ENCODE measurements at places on chromosomes 5 and 9.

DNA sequence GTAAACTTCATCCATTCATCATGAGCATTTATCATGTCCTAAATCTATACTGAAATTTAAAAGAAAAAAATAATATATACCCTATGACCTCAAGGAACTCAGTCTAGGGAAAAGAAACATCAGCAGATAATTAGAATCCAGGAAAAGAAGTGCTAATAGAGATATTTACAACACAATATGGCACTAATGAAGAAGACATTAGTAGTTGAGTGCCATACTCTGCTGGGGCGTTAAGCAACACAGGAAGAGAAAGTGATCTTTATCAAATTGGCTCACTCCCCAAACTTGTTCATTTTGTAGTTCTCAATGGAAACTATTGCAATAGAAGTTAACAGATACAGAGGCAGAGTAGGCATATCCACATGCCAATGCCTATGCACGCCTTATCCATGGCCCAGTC, 27.5 kb downstream of the GABRA6 start:
- DNase-seq, result no peak

DNA sequence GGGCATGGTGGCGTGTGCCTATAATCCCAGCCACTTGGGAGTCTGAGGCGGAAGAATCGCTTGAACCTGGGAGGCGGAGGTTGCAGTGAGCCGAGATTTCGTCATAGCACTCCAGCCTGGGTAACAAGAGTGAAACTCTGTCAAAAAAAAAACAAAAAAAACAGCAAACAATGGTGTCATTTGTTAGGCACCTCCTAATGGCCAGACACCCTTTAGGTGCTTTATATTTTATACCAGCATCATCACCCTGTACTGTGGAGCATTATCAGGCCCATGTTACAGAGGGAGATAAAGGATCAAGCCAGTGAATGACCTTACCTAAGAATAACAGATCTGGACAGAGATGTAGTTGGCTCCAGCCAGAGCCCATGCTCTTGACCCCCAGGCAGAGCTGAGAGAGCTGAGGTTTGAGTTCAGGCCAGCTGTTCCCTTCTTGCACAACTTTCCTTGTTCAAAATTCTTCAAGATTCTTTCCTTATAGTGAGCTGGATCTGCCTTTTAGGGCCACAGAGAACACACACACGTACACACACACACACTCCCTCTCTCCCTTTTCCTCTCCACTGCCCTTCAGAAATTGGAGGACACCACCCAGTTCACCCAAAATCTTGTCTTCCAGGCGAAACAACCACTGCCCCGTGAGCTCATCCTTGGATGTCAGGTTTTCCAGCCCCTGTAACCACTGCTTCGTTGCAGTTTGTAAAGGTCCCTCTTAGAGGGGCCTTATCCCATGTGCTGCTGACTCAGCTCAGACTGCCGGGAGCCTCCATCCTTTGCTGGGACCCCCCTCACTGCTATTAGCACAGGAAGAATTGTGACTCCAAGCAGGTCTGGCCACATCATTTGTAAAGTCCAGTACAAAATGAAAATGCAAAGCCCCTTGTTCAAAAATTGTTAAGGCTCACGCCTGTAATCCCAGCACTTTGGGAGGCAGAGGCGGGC, 10.4 kb upstream of the PTGES start:
- DNase-seq, result no peak

- DNase-seq, result no peak
These were observed 33.5 kb upstream of the LRRC14B start for GRCh38 chr5:157801-158200.

GRCh38 chr5:158143081-158143480, 284.1 kb upstream of the CLINT1 start:
- no peak for DNase-seq

- no peak for DNase-seq
These were observed 219.9 kb downstream of the CDK5RAP2 start for GRCh38 chr9:120360046-120360445.

DNA sequence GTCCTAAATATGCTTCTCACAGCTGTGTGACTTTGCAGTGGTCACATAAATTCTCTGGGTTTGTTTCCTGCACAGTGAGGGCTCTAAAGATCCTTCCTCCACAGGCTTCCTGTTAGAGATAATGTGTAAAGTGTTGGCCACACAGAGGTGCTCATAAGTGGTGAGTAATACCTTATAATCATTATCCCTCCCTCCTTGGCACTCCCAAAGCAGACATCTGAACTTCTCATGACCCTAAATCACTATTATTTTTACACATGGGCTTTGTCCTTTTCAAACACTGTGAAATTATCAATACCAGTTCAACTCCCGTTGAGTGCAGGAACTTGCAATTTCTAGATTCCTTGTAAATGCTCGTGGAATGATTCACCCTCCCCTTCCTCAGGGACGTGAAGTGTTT, 100.2 kb downstream of the BRINP1 start:
- no peak for DNase-seq

DNA sequence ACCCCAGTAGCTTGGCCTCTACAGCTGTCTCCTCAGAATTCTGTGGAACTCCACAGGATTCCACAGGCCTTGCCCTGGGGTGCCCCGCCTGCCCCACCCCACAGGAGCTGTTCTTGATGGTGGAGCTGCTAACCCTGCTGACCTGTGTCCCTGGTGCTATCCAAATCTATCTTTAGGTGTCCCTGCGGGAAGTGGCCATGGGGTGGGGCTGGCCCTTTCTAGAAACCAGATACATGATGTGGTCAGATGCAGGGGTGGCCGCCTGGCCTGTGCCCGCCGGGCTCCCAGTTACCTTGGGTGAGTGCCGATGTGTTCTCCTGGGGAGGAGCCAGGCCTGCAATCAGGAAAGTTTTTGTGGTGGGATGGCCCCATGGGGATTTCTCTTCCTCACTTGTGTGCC, 34.2 kb downstream of the WNK2 start:
- no peak for DNase-seq

DNA sequence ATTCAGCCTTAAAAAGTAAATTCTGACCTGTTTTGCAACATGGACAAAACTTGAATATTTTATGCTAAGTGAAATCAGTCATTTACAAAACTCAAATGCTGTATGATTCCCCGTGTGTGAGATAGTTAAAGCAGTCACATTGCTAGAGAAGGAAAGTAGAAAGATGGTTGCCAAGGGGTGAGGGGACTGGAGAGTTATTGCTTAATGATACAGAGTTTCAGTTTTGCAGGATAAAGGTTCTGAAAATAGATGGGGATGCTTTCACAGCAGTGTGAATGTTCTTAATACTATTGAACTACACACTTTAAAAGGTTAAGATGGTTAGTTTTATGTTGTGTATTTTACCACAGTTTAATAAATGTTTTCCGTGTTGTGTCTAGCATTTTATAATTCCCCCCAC, 51.2 kb downstream of the SGCD start:
- no peak for DNase-seq

GRCh38 chr5:14414656-14415023, 167.0 kb upstream of the OTULINL start:
- no peak for DNase-seq

- no peak for DNase-seq
These were observed 320.2 kb downstream of the NFIB start for GRCh38 chr9:13993632-13994185.

GRCh38 chr5:61332851-61333320, 828 bp downstream of the ZSWIM6 start:
- no peak for DNase-seq

DNA sequence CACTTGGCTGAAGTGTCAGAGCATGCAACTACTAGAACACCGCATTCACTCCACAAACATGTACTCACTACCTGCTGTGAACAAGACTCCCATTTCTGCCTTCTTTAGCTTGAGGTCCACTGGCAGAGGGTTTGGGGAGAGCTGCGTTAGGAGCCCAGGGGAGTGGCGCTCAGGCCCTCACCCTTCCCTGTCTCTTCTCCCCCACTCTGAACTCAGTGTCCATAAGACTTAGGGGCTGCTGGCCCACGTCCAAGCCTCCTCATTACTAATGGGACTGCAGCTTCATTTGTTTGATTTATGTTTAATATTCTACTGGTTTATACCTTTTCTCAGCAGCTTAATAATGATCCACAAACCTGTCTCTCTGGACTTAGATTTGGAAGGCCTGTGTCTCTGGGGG, 70.9 kb downstream of the HSPA4 start:
- no peak for DNase-seq

GRCh38 chr9:127979015-127979332, 1.8 kb downstream of the EEIG1 start:
- no peak for DNase-seq

DNA sequence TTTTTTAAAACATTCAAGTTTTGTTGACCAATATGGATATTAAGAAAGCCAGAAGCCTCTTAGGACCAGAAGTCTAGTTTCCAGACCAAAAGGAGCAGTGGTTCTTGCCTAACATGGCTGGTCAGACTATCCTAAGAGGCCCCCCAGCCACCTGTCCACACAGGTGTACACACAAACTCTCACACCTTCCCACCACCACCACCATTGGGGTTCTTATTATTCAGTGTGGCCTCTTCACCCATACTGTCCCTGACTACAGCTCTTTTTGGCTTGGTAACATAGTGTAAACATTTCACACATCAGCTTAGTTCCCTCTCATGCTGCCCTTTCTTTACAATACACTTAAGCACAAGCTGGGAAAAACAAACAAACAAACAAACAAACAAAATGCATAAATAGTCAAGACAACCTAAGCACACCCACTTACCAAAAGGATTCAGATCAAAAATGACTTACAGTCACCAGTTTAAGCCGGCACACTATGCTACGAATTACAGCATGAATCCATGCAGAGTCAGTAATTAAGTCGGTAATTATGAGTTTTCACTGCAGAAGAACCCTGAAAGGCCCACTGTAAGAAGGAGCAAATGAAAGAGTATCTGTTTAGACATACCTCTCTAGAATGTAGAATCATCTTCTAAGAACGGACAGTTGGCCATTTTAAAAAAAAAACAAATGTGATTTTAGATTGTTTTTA, 9.5 kb downstream of the LHFPL2 start:
- no peak for DNase-seq

DNA sequence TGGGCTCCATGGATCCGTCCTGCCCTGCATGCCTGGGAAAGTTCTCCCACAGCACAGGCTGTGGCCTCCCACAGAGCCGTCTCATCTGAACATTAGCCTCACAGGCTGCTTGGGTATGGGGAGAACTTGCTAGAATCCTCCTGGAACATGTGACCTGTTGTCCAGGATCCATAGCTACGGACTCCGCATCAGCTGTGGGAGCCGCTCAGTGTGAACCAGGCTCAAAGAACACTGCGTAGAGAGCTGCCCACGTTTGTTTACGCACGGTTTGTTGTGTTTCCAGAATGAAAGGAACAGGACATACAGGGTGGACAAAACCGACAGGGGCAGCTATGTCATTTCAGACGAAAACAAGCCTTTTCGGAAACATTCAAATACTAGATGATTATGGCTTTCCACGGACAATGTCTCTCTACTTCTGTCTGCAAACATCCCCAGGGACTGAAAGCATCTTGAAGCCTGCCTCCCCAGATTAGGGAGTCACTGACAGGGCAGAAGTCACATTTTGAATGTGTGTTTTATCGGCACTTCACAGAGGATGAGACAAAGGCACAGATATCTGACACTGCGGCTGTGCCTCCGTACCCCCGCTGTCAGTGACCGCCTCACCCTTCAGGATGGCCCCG, 390.3 kb downstream of the GADD45G start:
- DNase-seq, result no peak

DNA sequence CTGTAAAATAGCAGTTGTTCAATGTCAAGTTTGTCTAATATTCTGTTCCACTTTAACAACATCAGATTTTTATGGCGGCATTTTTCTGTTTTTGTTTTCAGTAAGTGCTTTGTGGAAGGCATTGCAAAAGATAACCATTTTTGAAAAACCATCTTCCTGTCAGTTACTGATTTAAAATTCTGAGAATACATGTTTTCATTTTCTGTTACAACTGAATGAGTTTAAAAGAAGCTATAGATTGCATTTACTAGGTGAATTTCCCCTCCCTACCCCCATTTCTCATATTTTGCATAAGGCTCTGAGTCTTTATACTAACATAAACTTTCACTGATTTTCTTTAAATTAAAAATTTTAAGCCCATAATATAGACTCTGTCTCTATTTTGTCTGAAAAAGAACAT, 4.6 kb upstream of the ERAP2 start:
- no peak for DNase-seq

- no peak for DNase-seq
These were observed 10.6 kb upstream of the CXXC5 start for GRCh38 chr5:139637438-139638089.

- no peak for DNase-seq
These were observed 19.6 kb downstream of the PPARGC1B start for GRCh38 chr5:149749481-149750365.

GRCh38 chr9:23011669-23012068, 565.0 kb downstream of the DMRTA1 start:
- no peak for DNase-seq

DNA sequence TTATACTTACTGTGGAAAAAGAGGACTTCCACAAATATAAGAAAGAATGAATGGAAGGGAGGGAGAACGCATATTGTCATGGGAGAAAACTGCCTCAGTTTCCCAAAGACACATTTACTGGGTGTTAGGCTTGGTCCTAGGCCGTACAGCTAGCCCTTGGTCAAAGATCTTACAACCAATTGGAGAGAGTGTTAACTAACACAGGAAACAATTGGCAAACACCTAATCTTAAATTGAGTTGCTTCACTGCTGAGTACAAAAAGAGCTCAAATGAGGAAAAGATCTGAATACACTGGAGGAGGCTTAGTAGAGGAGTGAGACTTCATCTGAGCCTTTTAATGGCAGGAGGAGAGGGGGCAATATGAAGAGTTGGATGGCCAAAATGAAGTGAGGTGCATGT, 161.7 kb downstream of the GLIS3 start:
- no peak for DNase-seq

- no peak for DNase-seq
These were observed 102.2 kb upstream of the SPRY4 start for GRCh38 chr5:142427015-142427364.

DNA sequence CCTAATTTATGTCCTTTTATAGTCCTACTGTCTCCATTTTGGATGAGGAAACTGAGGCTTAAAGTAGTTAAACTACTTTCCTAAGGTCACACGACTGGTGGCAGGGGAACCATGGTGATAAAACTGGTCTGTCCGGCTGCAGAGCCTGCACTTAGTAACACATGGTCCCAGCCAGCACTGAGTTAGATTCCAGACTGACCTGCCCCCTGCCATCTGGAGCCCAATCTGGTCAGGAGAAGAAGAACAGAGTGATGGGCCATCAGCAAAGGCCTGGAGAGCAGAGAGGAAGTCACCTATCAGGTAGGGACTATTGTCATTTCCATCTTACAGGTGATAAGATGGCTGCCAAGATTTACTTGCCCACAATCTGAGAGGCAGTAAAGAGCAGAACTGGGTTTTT, 86.6 kb upstream of the SLC25A48 start:
- no peak for DNase-seq

DNA sequence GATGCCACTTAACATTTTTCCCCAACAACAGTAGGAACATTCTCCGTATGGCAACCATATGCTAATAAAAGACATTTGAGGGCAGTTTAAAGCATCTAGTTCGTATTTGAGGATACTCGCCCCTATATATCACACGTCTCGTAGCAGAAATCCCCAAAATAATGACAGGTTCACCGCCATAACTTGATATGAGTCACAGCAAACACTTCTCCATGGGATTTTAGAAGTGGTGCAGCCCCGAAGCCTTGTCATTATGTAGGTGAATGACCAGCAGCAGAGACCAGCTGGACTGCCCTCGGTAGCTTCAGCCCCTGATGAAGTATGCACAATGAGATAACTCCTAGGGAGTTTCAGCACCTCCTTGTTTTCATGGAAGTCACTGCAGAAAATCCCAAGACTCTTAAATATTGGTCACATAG, 2.0 kb downstream of the CTNND2 start:
- DNase-seq, result no peak
